ENCODE measurements at places on chromosomes 12 and 14. TPM values are rescaled to one million over a fixed set of nuclear protein-coding genes. Genes with fewer than 3 reads are reported as not detected.
A peak's percentile ranks its signal among the peaks of the same experiment; 100 is the strongest.

Gene LRP6
- 1.6 TPM for total RNA-seq

Gene ESRRB
- 0.22 TPM for total RNA-seq

Gene SYNDIG1L
- total RNA-seq: not detected

DNA sequence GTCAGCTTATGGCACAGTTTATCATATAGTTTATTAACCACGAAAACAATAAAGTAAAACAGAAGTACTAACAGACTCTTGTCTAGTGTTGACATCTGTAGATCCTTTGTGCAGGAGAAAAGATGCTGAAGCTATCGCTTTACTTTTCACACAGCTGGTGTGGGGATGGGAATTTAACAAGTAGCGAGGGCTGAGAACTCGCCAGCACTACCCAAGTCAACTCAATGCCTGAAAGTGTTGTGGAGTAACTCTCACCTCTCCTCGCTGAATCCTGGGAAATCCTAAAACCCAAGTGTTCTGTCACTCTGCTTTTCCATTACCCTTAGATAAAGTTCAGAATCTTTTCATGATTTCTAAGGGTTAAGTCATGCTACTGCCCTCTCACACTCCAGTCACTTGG lies 264.2 kb downstream of the BMP4 start:
- no peaks in the 10 kb centered on the region for H3K4me1 ChIP-seq
- H3K4me3 ChIP-seq: no peak overlapping the region
- DNase-seq: no peak
- no peaks in the 10 kb centered on the region for H3K27me3 ChIP-seq
- no peak overlapping the region for H3K27ac ChIP-seq

DNA sequence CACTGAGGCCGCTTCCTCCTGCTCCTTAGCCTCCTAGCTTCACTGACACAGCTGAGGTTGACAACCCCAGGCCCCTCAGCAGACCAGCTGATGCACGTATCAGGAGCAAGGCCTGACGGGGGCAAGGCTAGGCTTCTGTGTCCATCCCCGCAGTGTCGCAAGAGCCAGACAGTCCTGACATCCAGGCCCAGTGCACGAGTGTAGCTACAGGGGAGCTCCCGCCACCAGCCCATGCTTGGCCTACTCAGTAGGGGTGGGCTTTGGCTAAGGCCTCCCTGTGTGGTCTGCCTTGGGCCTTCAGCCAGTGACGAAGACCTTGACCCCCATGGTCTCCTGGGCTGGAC lies 179.1 kb downstream of the DPF3 start:
- peaks cover 3% of the 10 kb centered on the region for H3K27me3 ChIP-seq
- no peak overlapping the region for H3K4me3 ChIP-seq
- DNase-seq: no peak
- H3K4me1 ChIP-seq: peaks cover 51% of the 10 kb centered on the region

GRCh38 chr14:27862684-27863083 lies 903.9 kb upstream of the FOXG1 start:
- no peaks in the 10 kb centered on the region for H3K36me3 ChIP-seq
- H3K4me3 ChIP-seq: no peak overlapping the region
- no peaks in the 10 kb centered on the region for H3K27me3 ChIP-seq
- H3K27ac ChIP-seq: no peak overlapping the region

Gene COCH
- 0.33 TPM for total RNA-seq

DNA sequence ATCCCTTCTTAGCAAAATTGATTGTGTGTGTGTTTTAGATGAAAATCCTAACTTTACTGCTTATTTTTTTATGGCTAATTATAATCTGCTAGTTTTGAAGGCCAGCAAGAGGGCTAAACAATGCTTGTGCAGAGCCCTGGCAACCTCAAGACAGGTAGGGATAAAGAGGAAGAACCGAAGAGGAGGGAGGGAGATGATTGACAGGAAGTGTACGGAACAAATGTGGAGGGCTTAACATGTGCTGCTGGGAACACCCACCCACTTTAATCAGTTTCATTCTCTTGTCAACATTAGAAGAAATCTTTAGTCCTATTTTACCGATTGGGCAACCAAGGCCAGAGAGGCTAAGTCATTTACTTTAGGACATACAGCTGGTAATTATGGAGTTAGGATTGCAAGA lies 1.4 kb upstream of the WSCD2 start:
- no peak overlapping the region for H3K4me3 ChIP-seq
- H3K27ac ChIP-seq: no peak overlapping the region
- H3K36me3 ChIP-seq: no peaks in the 10 kb centered on the region
- peaks cover 47% of the 10 kb centered on the region for H3K27me3 ChIP-seq
- no peaks in the 10 kb centered on the region for H3K4me1 ChIP-seq
- DNase-seq: no peak

- no peak for DNase-seq
- H3K4me1 ChIP-seq: no peaks in the 10 kb centered on the region
- no peak overlapping the region for H3K27ac ChIP-seq
- no peaks in the 10 kb centered on the region for H3K36me3 ChIP-seq
Measured at GRCh38 chr12:99260456-99260996, 387.0 kb upstream of the GARIN6 start.

Gene COQ10A
- 15.3 TPM for total RNA-seq

GRCh38 chr12:123599721-123600120 lies 2.2 kb upstream of the DDX55 start:
- no peak overlapping the region for H3K27ac ChIP-seq
- no peaks in the 10 kb centered on the region for H3K27me3 ChIP-seq
- peak overlapping the region; percentile 52 for H3K4me3 ChIP-seq
- peaks cover 47% of the 10 kb centered on the region for H3K36me3 ChIP-seq
- no peak for DNase-seq

DNA sequence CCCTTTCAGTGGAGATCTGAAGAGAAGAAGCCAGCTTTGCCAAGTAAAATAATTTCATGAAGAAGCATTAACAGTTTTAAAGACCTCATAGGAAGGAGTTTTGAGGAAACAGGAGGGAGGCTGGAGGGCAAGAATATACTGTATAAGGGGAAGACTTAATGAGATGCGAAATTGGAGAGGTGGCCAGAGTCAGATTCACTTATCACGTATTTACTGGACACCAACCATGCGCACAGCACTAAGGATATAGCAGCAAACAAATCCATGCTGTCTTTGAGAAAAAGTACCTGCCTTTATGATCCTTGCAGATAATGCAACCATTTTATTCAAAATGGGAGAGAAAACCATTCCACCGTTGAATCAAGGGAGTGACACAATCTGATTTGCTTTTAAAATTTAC lies 100.3 kb downstream of the ERC1 start:
- no peaks in the 10 kb centered on the region for H3K36me3 ChIP-seq
- H3K27ac ChIP-seq: no peak overlapping the region
- H3K4me1 ChIP-seq: peaks cover 4% of the 10 kb centered on the region
- DNase-seq: no peak
- H3K4me3 ChIP-seq: no peak overlapping the region

DNA sequence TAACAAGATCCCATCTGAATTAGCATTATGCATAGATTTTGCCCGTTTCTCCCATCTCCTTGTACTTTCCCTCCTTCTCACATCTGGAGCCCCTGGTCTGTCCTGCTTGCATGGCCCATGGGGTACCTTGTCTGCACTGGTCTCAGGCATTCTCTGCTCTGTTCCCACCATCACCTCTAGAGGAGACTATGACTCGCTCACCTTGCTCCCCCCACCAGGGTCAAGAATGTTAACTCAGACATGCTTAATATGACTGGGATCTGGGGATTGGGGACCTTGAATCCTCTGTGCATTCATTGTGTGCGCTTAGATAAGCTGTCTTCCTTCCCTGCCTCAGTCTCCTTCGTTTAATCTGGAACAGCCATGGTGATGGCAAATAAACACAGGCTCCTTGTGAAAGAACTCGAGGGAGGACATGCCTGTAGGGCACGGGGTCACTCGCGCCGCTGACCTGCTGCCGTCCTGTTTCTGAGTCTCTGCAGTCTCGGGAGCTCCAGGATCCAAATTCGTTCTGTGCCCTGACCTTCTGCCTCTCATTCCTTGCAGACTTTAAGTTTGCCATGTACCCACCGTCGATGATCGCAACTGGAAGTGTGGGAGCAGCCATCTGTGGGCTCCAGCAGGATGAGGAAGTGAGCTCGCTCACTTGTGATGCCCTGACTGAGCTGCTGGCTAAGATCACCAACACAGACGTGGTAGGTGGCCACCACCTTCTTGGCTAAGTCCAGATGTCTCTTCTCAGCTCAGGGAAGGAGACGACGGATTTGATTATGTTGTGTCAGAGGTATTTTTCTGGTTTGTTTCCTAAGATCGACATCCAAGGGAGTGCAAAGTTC lies 15.0 kb downstream of the CCND2 start:
- no peak for DNase-seq
- H3K27ac ChIP-seq: peak overlapping the region; percentile 59
- no peaks in the 10 kb centered on the region for H3K27me3 ChIP-seq
- H3K4me1 ChIP-seq: peaks cover 92% of the 10 kb centered on the region
- peaks cover 82% of the 10 kb centered on the region for H3K36me3 ChIP-seq

Gene KRT83
- total RNA-seq: not detected

GRCh38 chr12:1212526-1212925 lies 221.5 kb downstream of the ERC1 start:
- no peak for DNase-seq
- no peak overlapping the region for H3K4me3 ChIP-seq
- H3K36me3 ChIP-seq: peaks cover 12% of the 10 kb centered on the region
- H3K27me3 ChIP-seq: no peaks in the 10 kb centered on the region
- no peak overlapping the region for H3K27ac ChIP-seq
- peaks cover 4% of the 10 kb centered on the region for H3K4me1 ChIP-seq

Gene MUCL1
- total RNA-seq: not detected

Gene CLEC1A
- not detected for total RNA-seq

- peaks cover 13% of the 10 kb centered on the region for H3K4me1 ChIP-seq
- H3K27me3 ChIP-seq: peaks cover 91% of the 10 kb centered on the region
Measured at GRCh38 chr12:53976172-53976822, 1.5 kb upstream of the HOTAIR start.

Gene SRRM4
- not detected for total RNA-seq

- H3K27ac ChIP-seq: no peak overlapping the region
- no peak overlapping the region for H3K4me3 ChIP-seq
- H3K4me1 ChIP-seq: peaks cover 7% of the 10 kb centered on the region
- no peaks in the 10 kb centered on the region for H3K27me3 ChIP-seq
- no peak for DNase-seq
Measured at GRCh38 chr12:7751394-7751793, 4.2 kb upstream of the CLEC4C start.
